ENCODE measurements at places on chromosomes 3 and 15.

- no peak for DNase-seq
Observed at GRCh38 chr15:66138892-66139590, 114.5 kb downstream of the MEGF11 start.

GRCh38 chr15:79721256-79721655 is 175.6 kb downstream of the MTHFS start:
- no peak for DNase-seq

- DNase-seq: no peak
Observed at GRCh38 chr3:140920029-140920428, 21.6 kb upstream of the SLC25A36 start.

DNA sequence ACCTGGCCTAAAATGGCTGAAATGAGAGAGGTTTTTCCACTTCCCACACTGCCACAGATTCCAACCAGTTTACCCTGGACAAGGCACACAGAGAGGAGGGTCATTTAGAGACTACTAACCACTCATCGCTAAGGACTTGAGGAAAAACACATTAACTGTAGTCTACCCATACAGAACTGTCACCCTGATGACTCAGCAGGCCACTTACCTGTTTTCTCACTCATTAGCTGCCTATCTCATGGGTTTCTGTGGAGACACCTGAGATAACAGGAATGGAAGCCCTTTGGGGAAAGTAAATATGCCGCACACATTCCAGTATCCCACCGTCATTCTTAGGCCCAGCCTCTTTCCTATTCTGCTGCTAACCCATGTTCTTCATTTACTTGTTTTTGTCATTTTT is 50.0 kb downstream of the ABCC5 start:
- no peak for DNase-seq

DNA sequence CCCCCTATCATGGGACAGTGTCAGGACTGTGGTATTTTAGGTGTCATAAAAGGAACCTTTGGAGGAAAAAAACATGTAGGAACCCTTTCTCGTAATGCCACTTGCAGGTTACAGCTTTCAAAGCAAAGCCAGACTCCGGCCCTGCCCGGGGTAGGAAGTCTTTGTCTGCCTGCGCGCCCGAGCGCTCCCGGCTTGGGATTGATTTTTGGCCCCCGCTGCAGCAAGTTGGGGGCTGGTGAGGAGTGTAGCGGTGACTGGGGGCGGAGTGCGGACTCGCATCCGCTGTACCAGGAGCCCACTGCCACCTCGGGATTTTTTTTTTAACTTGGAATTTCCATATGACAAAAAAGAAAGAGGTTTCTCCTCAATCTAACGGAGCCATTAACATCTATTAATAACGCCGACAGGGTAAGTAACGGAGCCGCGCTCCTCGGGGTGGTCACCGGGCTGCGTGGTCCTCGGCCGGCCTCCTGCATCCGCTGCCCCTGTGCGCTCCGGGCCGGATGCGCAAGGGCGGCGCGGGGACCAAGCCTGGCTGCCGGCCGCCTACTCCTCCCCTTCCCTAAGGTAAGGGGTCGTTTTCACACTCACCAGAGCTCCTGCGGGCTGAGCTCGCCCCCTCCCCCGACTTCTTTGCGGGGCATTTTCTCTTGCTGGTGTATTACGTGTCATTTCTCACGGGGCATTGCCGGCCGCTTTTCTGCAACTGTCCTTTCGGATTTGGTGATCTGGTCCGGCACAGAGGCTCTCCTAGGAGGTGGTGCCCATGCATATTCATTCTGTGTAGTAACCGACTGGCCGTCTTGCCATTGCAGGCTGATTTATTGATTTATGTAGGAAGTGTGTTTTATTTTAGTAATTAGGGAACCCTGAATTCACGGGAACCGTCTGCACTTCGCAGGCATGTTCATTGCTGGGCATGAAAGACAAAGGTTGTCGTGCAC is 219.8 kb upstream of the TOPAZ1 start:
- DNase-seq: no peak

- DNase-seq: peak; percentile 1
Observed at GRCh38 chr15:94670438-94671034, 439.2 kb downstream of the MCTP2 start.

- DNase-seq: no peak
Observed at GRCh38 chr3:194971009-194971408, 285.3 kb downstream of the FAM43A start.

DNA sequence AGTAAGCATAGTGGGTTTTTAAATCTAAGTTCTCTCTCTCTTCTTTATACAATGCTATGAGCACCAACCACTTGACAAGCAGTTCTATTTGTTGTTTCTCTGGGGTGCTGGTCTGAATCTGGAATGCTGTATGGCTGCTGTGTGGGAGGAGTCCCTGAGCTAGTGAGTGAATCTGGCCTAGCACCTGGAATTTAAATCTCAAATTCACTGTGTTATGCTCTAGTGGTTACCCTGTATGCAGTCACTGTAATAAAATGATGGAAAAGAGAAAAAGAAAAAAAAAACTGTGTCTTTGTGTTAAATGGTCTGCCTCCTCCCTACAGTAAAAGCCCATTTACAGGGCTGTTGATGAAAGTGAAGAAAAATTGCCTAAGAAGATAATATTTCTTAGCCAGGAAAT is 155.0 kb downstream of the ATP8B4 start:
- no peak for DNase-seq

- DNase-seq: no peak
Observed at GRCh38 chr3:168497741-168498140, 402.0 kb upstream of the GOLIM4 start.

GRCh38 chr15:31412824-31413223 is 86.2 kb downstream of the KLF13 start:
- no peak for DNase-seq

DNA sequence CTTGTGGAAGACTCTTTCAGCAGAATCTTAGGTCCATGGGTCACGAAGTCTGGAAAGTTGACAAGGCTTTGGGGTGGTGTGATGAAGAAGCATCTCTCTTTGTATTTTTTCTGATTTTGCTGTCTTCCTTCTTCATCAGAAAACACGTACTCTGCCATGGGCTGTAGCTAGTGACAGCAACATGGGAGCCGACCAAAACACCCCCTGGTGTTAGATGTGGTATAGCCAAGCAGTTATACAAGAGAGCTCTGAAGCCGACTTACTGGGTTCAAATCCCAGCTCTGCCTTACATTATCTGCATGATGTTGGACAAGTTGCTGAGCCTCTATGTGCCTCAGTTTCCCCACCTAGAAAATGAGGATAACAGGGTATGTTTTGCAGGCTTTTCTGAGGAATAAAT is 32.9 kb upstream of the LYZL4 start:
- DNase-seq: no peak

GRCh38 chr3:94453864-94454263 is 391.0 kb downstream of the NSUN3 start:
- no peak for DNase-seq

- DNase-seq: peak; percentile 4
Observed at GRCh38 chr3:50204804-50205412, at the start of gene SLC38A3. SLC38A3 (plus strand) TSS chr3:50205271; CDS start chr3:50214200, 8,929 bp downstream.

DNA sequence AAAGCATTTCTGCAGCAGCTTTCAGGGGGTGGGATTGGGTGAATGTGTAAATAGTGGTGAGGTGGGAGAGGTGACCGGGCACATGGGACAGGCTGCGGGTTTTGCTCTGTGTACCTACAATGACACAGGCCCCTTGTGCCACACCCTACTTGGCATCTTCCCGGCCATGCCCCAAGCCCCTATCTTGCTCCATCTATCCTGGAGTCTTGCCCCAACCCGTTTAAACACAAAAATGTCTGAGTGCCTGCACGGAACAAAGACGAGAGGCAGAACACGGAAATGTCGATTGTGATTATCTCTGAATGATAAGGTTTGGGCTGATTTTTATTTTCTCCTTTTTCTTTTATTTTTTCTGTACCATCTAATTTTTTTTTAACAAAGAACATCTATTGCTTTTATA is 46.0 kb upstream of the SLC6A1 start:
- DNase-seq: no peak

- no peak for DNase-seq
Observed at GRCh38 chr15:63301088-63301487, 23.7 kb downstream of the APH1B start.

GRCh38 chr3:143596957-143597642 is 251.2 kb downstream of the SLC9A9 start:
- no peak for DNase-seq

GRCh38 chr3:109819734-109820133 is 482.4 kb upstream of the DPPA4 start:
- no peak for DNase-seq

- DNase-seq: no peak
Observed at GRCh38 chr3:136277634-136278033, 27.5 kb downstream of the PCCB start.

DNA sequence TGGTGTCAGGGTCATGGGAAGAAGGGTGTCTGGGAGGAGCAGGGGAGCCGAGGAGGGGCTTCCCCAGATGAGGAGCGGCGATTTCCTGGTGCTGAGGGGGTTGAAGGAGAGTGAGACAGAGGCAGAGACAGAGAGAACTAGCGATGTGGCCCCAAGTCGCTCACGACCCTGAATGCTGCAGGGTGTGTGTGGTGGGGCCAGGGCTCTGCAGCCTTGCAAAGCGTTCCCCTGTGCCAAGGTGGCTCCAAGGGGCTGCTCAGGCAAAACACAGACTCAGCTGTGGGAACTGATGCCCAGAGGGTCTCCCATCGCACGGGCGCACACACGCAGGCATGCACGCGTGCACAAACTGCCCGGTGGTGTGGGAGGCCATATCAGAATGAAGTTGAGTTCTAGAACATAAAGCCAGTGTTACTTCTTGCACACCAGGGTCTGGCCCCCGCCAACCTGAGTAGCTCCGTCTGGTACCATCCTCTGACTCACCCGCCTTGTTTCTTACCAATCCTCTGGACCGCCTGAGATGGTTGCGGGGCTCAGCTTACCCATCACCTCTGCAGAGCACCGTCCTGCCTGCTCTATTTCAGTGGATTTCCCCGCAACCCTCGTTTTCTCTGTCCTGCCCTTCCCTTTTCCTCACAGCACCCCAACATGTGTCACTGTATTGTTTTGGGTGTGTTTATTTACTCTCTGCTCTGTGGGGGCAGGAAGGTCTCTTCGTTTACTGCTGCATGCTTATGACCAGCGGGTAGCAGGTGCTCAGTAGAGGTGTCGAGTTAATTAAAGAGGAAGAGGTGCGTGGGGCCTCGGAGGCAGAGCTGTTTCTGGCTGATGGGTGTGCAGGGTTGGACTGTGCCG is 4.5 kb downstream of the MELTF start:
- DNase-seq: no peak

GRCh38 chr3:138985932-138986331 is 20.1 kb downstream of the PRR23A start:
- DNase-seq: no peak
